H9 (cell line): ENCODE measurements at places on chromosomes 16 and 17.

DNA sequence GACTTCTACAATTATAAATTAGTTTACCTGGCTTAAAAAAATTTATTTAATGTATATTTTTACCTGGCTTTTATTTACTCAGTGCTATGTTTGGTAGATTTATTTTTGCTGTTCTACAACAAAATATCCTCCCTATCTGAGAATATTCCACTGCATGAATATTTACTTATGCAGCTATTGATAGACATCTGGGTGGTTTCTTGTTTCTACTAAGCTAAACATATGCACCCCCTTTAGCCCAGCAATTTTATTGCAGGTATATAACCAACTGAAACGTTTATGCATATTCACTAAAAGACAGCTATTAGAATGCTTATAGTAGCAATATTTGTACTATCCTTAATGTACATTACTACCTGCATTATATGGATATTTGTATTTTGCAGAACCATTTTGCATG lies 187.7 kb upstream of the CPHXL start:
- no peak for DNase-seq

DNA sequence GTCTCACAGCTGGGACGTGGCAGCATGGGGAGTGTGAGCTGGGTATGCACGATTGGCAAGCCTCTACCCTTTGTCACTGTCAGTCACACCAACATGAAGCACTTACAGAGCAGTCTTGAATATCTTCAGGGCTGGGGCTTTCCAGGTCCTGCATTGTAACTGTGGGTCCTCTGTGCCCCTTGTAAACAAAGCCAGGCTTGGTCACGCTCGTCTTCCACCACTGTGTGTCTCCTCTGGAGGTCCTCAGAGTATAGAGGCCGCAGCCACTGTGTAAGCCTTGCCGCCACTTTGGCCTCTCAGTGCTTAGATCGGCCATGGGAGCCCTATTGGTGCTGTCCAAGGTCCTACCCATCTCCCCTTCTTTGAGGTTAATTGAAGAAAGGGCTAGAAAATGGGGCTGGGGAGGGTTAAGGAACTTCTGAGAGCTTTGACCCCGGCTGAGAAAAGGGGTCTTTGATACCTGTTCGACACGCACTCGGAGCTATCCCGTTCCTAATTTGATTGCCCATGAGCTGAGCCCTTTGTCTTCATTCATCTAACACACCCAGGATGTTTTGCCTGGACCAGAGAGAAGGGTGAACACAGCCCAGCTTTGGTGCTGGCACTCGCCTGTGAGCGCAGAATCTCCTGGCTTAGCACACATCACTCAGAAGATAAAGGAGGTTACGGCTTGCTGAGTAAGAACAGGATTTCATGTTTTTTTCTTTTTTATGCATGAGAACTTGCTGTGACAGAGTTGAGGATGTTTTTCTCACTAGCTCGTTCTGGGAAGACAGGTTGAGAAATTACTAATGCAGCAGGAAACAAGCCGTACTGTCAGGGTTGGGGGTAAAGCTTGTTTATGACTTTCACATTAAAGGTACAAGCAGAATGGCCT lies 267.9 kb downstream of the CPPED1 start:
- peak; percentile 46 for DNase-seq

DNA sequence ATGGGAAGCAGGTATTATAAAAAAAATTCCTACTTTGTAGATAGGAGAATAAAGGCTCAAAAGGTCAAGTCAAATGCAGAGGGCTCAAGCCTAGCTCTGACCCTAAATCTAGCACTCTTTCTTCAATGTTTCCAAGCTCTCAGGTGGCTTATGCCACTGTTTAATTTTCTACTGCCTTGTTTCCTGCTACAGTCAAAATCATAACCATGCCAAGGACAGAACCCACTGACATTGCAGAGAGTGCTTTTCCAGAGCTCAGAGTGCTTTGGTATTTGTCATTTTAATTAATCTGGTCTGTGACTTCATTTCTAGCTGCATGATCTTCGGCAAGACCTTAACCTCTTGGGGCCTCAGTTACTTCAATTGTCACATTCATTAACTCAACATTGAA lies 344.7 kb downstream of the CA10 start:
- DNase-seq = no peak

GRCh38 chr17:10162096-10162495 lies 36.3 kb downstream of the GAS7 start:
- no peak for DNase-seq

DNA sequence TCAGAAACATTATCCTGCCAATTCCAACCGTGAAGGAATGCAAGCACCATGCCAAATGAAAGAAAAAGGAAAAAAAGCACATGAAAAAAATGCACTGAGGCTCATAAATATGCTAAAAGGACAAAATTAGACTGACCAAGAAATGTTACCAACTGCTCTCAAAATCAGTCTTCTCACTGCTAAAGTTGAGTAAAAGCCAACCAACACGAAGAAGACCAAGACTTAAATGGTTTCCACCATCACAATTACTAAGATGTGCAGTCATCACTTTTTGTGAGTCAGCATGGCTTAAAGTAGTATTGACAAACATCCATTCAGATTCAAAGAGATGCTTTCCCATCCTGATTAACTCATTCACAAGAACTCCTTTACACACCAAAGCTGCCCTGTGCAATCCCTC lies 16.4 kb downstream of the CDYL2 start:
- no peak for DNase-seq

- no peak for DNase-seq
These were observed 1.2 kb downstream of the ATP6V0A1 start for GRCh38 chr17:42459801-42460281.

GRCh38 chr17:57195785-57196460 lies 60.4 kb upstream of the MSI2 start:
- DNase-seq = no peak

DNA sequence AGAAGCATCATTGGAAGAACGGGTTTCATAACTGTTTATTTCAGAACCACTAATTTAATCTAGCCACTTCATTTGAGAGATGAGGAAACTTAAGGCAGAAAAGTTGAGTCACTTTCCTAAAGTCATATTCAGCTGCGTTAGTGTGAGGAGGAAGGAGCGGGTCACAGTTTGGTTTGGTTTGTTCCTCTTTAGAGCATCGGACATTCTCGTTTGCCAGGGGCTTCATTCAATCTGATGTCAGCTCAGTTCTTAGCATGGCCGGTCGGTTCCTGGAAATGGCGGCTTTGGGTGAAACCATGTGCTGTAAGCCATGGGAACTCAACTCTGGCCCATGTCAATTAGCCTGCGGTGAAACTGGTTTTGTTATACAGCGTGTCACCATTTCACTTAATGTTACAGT lies 186.5 kb downstream of the LGALS9B start:
- DNase-seq = no peak

DNA sequence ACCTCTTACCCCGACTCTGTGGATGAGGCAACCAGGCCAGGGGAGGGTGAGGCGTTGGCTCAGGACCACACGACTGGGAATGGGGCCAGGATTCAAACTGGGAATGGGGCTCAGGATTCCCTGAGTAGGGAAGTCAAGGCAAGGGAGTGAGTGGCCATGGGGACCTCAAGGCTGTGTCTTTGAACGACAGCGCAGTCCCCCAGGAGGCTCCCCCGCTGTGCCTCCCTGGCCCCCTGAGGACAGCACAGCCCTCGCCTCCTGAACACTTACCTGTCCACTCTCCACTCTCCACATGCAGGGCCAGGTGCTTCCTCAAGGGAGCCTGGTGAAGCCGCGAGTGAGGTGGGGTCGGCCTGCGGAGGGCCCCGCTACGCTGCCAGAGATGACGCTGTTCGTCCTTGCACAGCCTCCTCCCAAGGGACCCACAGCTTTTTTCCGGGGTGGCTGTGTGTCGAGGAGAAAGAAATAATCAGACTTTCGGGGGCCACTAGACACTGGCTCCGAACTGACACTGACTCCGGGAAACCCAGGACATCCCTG lies 6.9 kb downstream of the ZNF469 start:
- DNase-seq = no peak

DNA sequence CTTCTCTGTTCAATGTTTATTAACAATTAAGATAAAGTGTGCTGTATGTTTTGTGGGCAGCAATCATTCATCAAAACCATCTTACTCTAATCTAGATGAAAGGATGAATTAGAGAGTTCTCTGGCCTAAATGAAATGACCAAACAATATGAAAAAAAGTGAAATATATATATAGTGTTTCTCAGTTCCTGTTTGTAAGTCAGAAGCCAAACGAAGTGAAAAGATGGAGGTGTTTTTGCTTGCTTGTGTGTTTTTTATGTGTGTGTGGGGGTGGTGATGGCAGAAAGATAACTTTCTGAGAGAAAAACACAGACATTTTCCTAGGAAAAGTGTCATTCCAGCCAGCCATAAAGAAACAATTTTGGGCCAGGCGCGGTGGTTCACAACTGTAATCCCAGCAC lies 138.6 kb downstream of the CDH8 start:
- no peak for DNase-seq

GRCh38 chr17:81036197-81036941 lies 1.4 kb downstream of the BAIAP2 start:
- no peak for DNase-seq

DNA sequence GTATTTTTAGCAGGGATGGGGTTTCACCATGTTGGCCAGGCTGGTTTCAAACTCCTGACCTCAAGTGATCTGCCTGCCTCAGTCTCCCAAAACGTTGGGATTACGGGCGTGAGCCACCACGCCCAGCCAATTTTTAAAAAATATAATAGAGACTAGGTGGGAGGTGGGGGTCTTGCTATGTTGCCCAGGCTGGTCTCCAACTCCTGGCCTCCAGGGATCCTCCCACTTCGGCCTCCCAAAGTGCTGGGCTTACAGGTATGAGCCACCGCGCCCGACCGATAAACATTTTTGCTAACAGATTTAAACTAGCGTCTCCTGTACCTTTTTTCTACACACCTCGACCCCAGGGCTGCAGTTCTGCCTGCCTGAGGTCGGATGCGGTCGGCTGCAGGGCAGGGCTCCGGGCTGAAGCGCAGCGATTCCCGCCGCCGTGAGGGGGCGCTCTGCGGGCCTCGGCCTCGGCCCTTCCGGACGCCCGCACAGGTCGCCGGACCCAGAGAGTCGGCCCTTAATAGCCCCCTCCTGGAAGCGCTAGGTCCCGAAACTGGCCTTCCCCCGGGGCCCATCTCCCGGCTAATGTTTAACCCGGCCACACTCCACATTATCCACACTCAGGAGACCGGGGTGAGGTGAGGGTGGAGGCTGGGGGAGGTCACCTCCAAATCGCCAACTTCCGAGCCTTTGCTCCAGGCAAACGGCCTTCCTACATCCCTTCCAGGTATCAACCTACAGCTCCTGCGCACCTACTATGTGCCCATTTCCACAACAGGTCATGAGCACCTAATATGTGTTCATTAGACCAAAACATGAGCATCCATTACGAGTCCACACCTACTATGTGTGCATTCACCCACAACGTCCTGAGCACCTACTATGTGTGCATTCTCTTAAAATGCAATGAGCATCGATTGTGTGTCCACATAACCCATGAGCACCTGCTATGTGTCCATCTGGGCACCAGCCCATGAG lies 2.0 kb upstream of the GLIS2 start:
- peak; percentile 84 for DNase-seq

GRCh38 chr16:26765087-26765486 lies 301.6 kb upstream of the C16orf82 start:
- peak; percentile 41 for DNase-seq
